NCI-H1694 treated with DMSO at 0.1 percent for 48 hours (cell line): ENCODE measurements at places on chromosomes 4 and X.
A peak's percentile ranks its signal among the peaks of the same experiment; 100 is the strongest.

GRCh38 chrX:37846558-37846933, 825 bp downstream of the DYNLT3 start:
- DNase-seq: no peak

GRCh38 chr4:73883306-73883705, 14.1 kb downstream of the CXCL1 start:
- DNase-seq: no peak

- no peak for DNase-seq
These were observed 115.0 kb downstream of the SMIM20 start for GRCh38 chr4:26028793-26029567.

GRCh38 chrX:101385795-101386541, at the start of gene BTK:
BTK (minus strand) TSS chrX:101386191; CDS start chrX:101375284, 10,907 bp downstream.
- DNase-seq: no peak

DNA sequence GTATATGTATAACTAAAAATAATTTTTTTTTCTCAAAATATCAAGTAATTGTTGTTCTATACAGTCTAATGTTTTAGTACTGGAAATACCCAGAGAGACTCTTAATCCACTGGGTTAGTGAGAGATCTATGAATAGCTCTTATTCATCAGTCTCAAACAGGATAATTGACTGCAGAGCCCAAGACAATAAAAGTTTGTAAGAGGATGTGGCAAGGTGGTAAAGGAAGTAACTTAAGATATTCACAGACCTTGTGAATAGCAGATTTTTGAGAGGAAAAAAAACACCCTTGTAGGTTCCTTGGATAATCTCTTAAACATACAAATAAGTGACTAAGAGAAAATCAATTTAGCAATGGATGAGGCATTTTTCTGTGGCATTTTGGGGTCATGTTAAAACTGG, 210.9 kb upstream of the FAM241A start:
- DNase-seq: no peak

GRCh38 chr4:104751468-104751867, 256.8 kb upstream of the CXXC4 start:
- DNase-seq: no peak

DNA sequence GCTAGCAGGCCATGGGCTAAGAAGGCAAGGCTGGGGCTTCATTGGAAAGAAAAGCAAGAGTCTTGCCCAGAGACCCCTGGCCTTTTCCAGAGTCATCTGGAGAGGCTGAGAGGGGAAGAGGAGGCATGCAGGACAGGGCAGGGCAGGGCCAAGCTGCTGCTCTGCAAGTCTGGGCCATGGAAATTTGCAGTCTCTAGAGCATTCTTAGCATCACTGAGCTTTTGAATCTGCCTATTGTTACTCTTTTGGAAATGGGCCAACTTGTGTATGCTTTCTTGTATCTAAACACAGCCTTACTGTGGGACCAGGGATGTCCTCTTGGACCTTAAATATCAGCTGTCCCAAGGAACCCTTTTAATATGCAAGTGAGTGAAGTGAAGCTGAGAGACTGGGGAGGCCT, 560.5 kb downstream of the MID1IP1 start:
- DNase-seq: no peak

GRCh38 chr4:123941306-123941705, 544.7 kb downstream of the SPRY1 start:
- DNase-seq: no peak

GRCh38 chrX:35562395-35562794, 235.7 kb upstream of the MAGEB16 start:
- no peak for DNase-seq

DNA sequence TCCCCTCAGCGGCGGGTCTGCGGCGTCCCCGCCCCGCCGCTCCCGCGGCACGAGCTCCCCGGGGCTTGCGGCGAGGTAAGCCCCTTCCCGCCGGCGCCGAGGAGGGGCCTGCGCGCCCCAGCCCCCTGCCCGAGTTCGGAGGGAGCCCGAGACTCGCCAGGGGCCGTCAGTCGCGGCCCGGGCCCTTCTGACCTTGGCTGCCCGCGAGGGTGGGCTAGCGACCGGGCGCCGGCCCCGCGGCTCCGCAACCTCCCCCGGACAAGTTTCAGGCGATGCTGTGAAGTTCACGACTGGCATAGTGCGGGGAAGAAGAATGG, 554 bp downstream of the CDKL5 start:
- DNase-seq: no peak

DNA sequence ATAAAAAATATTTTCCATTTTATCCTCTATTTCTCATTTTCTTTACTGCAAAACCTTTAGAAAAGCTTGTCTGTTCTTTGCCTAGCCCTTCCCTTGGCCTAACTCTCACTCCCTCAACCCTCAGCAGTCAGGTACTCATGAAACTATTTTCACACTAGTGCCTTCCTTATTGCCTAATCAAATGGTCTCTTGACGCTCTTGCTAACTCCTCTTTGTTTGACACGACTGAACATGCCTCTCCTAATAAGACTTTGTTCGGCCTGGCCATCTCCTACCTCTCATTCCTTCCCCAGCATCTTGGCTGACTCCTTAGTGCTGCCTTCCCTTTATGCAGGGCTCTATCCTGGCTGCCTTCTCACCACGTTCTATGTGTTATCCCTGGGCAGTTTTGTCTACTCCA, 11.1 kb upstream of the LRAT start:
- DNase-seq: no peak

DNA sequence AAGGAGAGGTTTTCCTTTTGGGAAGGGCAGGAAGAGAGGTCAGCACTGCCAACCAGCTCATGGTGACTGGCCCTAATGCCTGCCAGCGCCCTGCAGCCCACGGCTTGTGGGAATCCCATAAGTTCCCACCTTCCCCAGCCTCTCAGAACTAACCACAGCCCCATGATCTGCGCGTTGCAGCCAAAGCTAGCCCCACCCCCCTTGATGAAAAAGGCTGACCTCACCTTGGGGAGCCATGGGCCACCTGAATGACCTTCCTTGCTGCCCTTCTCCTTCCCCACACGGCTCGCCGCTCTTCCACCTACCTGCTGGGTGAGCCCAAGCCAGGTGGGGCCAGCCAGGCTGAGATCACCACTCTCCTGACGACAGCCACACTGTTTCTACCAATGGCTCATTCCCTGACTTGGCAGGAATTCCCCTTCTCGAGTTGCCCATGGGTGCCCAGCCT, 3.9 kb upstream of the ELF4 start:
- no peak for DNase-seq

GRCh38 chr4:43242606-43243005, 350.1 kb downstream of the GRXCR1 start:
- no peak for DNase-seq

- DNase-seq: no peak
These were observed 37.5 kb downstream of the ANXA3 start for GRCh38 chr4:78588894-78589545.

DNA sequence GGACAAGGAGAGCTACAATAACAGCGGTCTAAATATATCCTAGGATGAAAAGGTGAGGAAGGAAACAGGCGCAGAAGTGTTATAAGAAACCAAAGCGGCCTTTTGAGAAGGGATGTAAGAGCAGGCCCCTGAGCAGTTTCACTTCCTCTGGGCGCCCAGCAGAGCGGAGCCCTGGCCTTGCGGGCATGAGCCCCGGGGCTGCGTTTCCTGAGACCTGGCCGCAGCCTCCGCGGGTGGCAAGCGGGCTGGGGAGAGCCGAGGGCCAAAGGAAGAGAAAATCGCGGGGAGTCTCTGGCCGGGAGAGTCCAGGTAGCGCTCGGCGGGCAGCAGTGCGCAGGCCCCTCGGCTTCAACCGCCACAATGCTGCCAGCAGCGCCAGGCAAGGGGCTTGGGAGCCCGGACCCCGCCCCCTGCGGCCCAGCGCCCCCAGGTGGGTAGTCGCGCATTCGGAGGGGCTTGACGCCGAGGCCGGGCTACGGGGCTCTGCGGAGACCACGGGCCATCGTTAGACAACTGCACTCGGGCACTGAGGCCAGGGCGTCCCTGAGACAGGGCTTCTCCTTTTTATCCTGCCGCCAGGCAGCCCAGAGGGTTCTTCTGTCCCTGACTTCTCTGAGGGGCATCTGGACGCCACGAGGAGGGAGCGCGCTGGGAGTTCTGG, at the start of gene BANK1:
BANK1 (plus strand) TSS at position 210 of the 661 bp plus-strand sequence; CDS start at position 361, 151 bp downstream.
- no peak for DNase-seq

GRCh38 chr4:77052352-77052751, 23.4 kb downstream of the CCNI start:
- no peak for DNase-seq

- peak; percentile 76 for DNase-seq
These were observed 99.5 kb upstream of the MXRA5 start for GRCh38 chrX:3445806-3446490.

DNA sequence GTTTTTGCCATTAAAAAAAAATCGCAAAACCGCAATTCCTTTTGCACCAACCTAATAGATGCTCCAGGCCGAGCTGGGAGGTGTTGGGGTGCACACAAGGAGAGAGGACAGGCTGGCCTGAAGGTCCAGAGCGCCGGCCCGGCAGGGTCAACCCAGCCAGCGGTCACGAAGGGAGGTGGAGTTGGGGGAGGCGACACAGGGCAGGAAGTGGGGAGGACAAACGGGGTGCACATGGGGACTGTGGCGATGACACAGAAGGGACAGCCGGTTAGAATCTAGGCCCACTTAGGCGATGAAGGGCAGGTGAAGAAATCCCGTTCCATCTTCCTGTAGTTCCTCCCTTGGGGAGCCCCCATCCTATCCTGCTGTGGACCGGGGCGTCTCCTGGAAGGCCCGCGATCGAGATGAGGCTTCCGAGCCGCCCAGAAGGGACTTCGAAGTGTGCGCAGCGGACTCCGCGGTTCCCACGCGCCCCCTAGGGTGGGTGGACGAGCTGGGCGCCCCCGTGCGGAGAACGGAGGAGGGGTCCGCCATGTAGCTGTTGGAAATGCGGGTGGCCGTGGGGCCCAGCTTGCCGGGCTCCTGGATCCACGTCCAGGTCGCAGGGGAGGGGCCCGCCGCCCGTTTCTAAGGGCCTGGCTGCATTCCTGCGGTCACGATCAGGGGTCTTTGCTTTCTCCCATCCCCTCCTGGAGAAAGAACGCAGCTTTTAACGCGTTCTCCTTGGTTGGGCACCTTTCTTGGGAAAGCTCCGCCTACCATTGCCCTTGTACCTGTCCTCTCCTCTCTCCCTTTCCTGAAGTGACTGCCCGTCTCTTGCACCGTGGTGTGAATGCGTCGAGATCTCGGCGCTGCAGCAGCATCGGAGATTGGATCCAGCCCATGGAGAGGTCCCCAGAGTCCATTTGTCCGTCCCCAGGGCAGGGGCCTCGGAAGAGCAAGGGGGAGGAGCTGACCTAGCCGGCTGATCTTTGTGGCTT, 17.0 kb upstream of the HPF1 start:
- no peak for DNase-seq

DNA sequence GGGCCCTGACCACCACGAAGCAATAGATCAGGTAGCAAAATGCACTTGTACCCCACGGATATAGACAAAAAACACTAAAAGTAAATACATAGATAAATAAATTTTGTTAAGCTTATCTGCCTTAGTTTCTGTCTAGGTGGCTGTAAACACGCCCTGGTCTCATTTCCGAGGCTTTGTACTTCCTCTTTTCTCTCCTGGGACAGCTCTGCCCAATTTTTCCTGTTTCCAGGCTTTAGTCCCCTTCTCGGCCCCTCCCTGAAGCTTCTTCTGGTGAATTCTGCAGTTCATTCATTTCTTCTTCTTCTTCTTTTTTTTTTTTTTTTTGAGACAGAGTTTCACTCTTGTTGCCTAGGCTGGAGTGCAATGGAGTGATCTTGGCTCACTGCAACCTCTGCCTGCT, 73.4 kb upstream of the STOX2 start:
- no peak for DNase-seq

GRCh38 chr4:113633467-113633866, 128.1 kb downstream of the CAMK2D start:
- DNase-seq: no peak

DNA sequence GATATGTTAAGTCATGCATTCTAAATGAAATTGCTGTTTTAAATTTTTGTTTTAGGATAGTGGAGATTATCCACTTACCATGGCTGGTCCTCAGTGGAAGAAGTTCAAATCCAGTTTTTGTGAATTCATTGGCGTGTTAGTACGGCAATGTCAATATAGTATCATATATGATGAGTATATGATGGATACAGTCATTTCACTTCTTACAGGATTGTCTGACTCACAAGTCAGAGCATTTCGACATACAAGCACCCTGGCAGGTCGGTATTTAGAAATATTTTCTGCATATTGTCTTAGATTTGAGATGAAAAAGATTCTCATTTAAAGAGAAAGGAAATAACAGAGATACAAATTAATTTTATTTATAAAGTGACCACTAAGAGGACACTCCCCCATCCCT, 83.6 kb downstream of the STAG2 start:
- no peak for DNase-seq
